ENCODE measurements at places on chromosomes 6 and 20. TPM values are rescaled to one million over a fixed set of nuclear protein-coding genes. Genes with fewer than 3 reads are reported as not detected.

The CPNE1 gene
- total RNA-seq: 121 TPM

The SLC22A3 gene
- not detected for total RNA-seq

The COL20A1 gene
- total RNA-seq: not detected

The GINM1 gene
- 35.1 TPM for total RNA-seq

The CBLN4 gene
- total RNA-seq: not detected

The GPLD1 gene
- under 0.01 TPM for total RNA-seq

The DYNLT2 gene
- total RNA-seq: 0.74 TPM

The SLC17A3 gene
- not detected for total RNA-seq

The CASS4 gene
- total RNA-seq: not detected

All from mammary microvascular endothelial cell (primary cell).